ENCODE measurements at places on chromosomes 16 and 17.

- H3K4me1 ChIP-seq = peaks cover 7% of the 10 kb centered on the region
- no peaks in the 10 kb centered on the region for H3K27me3 ChIP-seq
- H3K4me3 ChIP-seq = no peak overlapping the region
Observed at GRCh38 chr17:81210868-81211267, 11.9 kb downstream of the CEP131 start.

DNA sequence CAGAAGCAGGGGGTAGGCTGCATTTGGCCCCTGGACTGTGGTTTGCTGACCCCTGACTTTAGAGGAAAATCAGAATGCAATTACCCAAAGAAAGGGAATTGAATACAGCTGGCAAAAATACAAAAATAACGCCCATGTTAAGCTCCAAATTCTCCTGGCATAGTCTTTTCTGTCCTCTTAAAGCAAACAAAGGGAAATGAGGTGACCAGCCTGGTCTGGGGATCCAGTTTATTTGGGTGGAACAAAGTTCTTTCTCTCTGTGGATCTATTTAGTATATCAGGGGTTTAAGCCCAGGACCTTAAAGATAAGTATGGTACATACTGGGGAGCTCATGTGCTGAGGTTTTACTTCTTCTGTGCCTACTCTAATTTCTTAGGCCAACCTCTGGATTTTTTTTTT, 23.5 kb downstream of the DNAJA2 start:
- peaks cover 7% of the 10 kb centered on the region for H3K36me3 ChIP-seq
- no peaks in the 10 kb centered on the region for H3K27me3 ChIP-seq
- no peak for DNase-seq
- no peak overlapping the region for H3K27ac ChIP-seq
- no peak overlapping the region for H3K4me3 ChIP-seq

DNA sequence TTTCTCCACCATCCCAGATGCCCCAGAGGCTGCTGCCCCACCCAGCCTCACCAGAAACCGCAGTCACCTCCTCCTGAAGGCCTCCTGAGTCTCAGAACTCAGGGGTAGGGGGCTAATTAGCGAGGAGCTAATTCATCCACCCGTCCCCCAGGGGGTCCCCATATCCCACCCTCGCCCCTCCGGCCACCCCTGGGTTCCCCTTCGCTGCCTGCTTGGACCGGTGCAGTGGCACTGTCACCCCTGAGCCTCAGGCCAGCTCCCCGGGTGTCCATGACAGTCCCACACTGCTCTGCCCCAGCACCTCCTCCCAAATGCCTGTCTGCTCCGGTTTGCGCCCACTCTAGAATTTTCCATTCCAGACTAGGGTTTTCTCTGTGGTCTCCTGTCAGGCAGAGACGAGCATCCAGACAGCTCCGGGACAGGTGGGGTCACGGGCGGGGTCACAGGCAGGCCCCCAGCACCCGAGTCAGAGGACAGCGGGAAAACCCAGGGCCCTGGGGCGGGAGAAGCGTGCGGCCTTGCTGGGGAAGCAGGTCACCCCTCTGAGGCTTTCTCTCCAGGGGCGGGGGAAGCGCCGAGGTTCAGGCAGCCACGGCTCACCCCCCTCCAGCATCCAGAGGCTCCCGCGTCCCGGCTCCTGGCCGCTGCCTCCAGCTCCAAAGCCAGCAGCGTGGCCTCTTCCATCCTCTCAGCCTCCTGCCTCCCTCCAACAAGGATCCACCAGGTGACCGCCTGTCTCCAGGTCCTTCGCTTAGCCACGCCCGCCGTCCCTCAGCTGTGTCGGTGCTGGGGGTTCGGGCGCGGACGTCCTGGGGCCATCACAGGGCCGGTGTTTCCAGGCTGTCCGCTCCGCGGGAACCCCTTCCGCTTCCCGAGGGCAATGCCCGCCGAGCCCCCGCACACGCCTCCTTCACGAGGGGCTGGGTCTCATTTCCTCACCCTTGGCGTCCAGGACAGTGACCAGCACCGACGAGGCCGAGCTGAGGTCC, 3.1 kb upstream of the PERCC1 start:
- peaks cover 25% of the 10 kb centered on the region for H3K4me1 ChIP-seq
- no peaks in the 10 kb centered on the region for H3K27me3 ChIP-seq
- DNase-seq = no peak
- H3K36me3 ChIP-seq = peaks cover 25% of the 10 kb centered on the region
- no peak overlapping the region for H3K27ac ChIP-seq

- no peak overlapping the region for H3K4me3 ChIP-seq
- no peaks in the 10 kb centered on the region for H3K4me1 ChIP-seq
- no peaks in the 10 kb centered on the region for H3K36me3 ChIP-seq
- no peak for DNase-seq
Observed at GRCh38 chr16:64168371-64168770, 953.5 kb downstream of the CDH11 start.

DNA sequence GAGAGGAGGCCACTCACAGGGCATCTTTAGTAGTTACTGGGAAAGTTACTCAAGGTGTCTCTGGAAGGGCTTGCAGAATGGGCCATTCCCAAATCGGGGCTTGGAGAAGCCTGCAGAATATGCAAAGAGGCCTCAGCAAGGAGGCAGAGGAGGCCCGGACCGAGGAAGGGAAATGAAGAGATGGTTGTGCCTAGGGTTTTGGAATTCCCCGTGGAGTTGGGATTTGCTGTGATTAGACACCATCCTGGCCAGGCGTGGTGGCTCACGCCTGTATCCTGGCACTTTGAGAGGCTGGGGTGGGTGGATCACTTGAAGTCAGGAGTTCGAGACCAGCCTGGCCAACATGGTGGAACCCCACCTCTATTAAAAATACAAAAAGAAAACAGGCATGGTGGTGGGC, 193.0 kb downstream of the IRF8 start:
- no peaks in the 10 kb centered on the region for H3K36me3 ChIP-seq
- H3K4me3 ChIP-seq = no peak overlapping the region
- no peak for DNase-seq
- H3K4me1 ChIP-seq = peaks cover 3% of the 10 kb centered on the region
- no peak overlapping the region for H3K27ac ChIP-seq

GRCh38 chr16:73753931-73754330, 542.7 kb upstream of the PSMD7 start:
- H3K4me1 ChIP-seq = no peaks in the 10 kb centered on the region
- H3K27me3 ChIP-seq = peaks cover 2% of the 10 kb centered on the region
- H3K4me3 ChIP-seq = no peak overlapping the region
- no peak overlapping the region for H3K27ac ChIP-seq
- DNase-seq = no peak

- H3K27me3 ChIP-seq = no peaks in the 10 kb centered on the region
- DNase-seq = no peak
- H3K4me1 ChIP-seq = peaks cover 5% of the 10 kb centered on the region
- no peak overlapping the region for H3K4me3 ChIP-seq
Observed at GRCh38 chr16:80062361-80063030, 462.0 kb upstream of the MAF start.

- H3K4me1 ChIP-seq = peaks cover 36% of the 10 kb centered on the region
- peaks cover 27% of the 10 kb centered on the region for H3K36me3 ChIP-seq
- no peak for DNase-seq
- H3K27me3 ChIP-seq = peaks cover 55% of the 10 kb centered on the region
- no peak overlapping the region for H3K27ac ChIP-seq
Observed at GRCh38 chr17:7383742-7384488, 3.0 kb downstream of the TNK1 start.

- H3K27me3 ChIP-seq = no peaks in the 10 kb centered on the region
- H3K4me1 ChIP-seq = peaks cover 12% of the 10 kb centered on the region
- DNase-seq = no peak
- H3K27ac ChIP-seq = no peak overlapping the region
- H3K4me3 ChIP-seq = no peak overlapping the region
Observed at GRCh38 chr17:72967977-72968585, 124.4 kb downstream of the SLC39A11 start.

DNA sequence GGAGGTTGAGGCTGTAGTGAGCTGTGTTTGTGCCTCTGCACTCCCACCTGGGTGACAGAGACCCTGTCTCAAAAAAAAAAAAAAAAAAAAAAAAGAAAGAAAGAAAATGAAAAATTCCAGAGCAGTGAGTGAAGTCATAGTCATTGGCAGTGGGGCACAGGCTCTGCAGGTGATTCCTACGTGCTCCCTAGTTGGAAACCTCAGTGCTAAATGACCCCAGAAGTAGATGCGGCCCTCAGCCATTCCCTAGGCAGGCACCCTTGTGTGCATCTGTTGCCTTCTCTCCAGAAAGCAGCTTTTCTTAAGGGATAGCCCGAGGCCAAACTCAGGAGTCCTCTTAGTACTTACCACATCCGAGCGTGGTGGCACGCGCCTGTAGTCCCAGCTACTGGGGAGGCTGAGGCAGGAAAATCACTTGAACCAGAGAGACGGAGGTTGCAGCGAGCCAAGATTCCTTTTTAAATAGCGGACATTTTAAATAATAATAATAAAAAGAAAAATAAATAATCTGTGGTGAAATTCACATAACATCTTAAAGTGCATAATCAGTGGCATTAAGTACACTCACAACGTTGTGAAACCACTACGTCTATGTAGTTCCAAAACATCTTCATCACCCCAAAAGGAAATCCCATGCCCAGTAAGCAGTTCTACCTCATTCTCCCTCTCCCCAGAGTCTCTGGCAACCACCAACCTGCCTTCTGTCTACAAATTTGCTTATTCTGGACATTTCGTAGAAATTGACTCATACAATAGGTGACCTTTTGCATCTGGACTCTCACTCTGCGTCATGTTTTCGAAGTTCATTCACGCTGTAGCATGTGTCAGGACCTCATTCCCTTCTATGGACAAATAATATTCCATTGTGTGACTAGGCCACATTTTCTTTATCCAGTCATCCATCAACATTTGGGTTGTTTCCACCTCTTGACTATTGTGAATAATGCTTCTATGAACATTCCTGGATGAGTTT, 12.5 kb upstream of the SPHK1 start:
- H3K4me1 ChIP-seq = peaks cover 50% of the 10 kb centered on the region
- no peak overlapping the region for H3K4me3 ChIP-seq
- no peak for DNase-seq
- no peaks in the 10 kb centered on the region for H3K27me3 ChIP-seq

GRCh38 chr17:78041386-78042179, 83.1 kb downstream of the TNRC6C start:
- H3K4me1 ChIP-seq = peaks cover 17% of the 10 kb centered on the region
- H3K27ac ChIP-seq = peak overlapping the region; percentile 96

DNA sequence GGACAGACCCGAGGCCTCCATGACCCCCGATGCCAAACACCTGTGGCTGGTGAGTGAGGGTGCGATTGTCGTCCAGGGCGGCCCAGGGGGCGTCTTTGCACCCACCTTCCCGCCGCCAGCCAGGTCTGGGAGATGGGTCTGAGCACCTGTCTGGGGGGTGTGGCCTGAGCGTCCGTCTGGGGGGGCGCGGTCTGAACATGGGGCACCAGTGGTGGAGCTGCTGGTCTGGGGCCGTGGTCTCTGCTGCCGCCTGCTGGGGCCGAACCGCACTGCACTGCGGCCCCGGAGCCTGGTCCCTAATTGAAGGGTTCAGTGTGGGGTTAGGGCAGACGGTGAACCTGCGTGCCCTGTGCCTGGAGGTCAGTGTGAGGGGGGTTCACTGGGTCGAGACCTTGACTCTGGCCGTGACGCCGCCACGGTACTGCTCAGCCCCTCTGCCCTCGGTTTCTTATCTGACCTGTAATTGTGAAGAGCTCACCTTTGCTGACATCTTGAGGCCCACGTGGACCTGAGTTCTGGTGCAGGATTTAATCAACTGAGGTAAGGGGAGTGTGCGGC, 12.6 kb upstream of the TCF25 start:
- no peak overlapping the region for H3K4me3 ChIP-seq
- H3K27me3 ChIP-seq = no peaks in the 10 kb centered on the region
- H3K36me3 ChIP-seq = peaks cover 87% of the 10 kb centered on the region

DNA sequence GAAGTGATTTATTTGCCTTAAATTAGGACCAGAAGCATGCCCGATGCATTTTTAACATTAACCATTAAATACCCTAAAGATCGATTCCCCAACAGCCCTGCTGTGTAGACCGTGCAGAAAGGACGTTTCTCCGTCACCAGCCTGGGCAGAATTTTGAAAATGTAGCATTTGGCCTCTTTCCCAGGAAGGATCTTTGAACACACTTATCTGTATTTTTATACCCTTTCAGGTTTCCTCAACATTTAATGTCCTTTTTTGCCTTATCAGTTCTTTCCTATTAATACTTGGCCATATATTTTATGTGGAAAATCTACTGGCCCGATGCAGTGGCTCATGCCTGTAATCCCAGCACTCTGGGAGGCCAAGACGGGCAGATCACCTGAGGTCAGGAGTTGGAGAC, 54.6 kb upstream of the ZNF750 start:
- peaks cover 70% of the 10 kb centered on the region for H3K36me3 ChIP-seq
- peak overlapping the region; percentile 57 for H3K27ac ChIP-seq
- H3K4me1 ChIP-seq = peaks cover 17% of the 10 kb centered on the region
- H3K4me3 ChIP-seq = no peak overlapping the region

DNA sequence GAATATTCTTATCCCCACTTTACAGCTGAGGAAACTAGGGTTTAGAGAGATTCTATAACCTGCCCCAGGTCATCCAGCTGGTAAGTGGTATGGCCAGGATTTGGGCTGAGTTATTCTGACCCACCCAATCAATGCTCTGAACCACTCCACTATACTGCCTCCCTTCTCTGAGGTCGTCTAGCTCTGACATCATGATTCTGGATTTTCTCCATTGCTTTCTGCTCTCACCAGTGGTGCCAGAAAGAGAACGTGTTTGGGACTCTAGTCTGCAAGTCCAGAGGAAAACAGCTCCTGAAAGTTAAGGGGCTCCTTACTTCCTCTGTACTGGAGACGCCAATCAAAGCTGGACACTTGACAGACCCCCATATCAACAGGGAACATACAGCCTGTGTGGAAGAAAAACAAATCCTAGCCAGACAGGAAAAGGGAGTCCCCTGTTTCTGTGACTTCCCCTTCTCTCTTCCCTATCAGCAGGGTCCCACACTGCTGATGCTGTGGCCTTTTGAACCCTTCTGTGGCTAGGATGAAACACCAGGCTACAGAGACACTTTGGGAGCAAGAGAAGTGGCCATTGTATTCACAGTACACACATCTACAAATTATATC, 6.0 kb upstream of the EZH1 start:
- H3K4me3 ChIP-seq = no peak overlapping the region
- peak overlapping the region; percentile 40 for H3K27ac ChIP-seq
- peaks cover 4% of the 10 kb centered on the region for H3K4me1 ChIP-seq
- H3K27me3 ChIP-seq = peaks cover under 1% of the 10 kb centered on the region

DNA sequence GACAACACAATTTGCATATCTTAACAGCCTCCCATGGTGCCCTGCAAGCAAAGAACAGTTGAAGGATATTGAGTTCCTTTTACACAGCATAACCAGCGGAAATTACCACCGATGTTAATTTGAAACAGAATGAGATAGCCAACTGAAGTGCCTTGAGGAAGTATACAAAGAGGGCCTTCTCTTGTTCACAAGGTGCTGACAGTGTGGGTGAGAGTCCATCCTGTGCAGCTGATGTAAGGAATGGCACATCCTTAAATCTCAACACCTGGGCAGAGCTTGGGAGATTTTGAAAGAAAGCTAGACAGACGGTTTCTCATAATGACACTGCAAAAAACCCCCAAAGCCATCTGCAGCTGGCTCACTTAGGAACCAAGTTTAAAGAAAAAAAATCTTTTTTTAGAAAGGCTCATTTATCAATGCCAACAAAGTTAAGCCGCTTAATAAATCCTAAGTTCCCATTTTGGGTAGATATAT, 818.6 kb downstream of the KCNJ2 start:
- no peak overlapping the region for H3K4me3 ChIP-seq
- no peak overlapping the region for H3K27ac ChIP-seq
- DNase-seq = no peak
- no peaks in the 10 kb centered on the region for H3K27me3 ChIP-seq
- no peaks in the 10 kb centered on the region for H3K36me3 ChIP-seq

- no peaks in the 10 kb centered on the region for H3K27me3 ChIP-seq
- H3K4me3 ChIP-seq = peak within 1 kb of the TSS; percentile 49
- H3K27ac ChIP-seq = peak within 1 kb of the TSS; percentile 35
- peaks cover 42% of the 10 kb centered on the region for H3K36me3 ChIP-seq
- DNase-seq = no peak
- peaks cover 56% of the 10 kb centered on the region for H3K4me1 ChIP-seq
Observed at GRCh38 chr16:29820271-29820701, at the start of gene MVP. TSS of gene MVP (plus strand) at chr16:29820462. CDS start at chr16:29830550, 10,088 bp downstream.

Measured in spinal cord (tissue), 10 donors.